Left ventricle myocardium superior (tissue), 1 donor: ENCODE measurements at places on chromosomes 11 and 22.

DNA sequence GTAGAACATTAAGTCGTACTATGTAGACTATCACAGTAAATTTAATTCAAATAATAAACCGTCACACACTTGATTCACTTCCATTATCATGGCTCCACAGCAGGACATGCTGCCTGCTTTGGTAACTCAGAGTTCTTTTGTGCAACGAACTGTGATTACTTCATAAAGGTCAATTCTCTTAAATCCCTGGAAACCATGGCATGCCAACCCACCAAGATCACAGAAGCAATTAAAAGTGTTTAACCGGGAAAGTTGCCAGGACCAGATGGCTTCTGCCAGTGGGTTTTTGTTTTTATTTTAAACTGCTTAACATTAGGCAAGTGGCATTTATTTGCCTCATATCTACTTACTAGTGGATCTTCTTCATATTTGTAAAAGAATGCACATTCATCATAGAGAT, 1162.1 kb downstream of the DLG2 start:
- DNase-seq: no peak

DNA sequence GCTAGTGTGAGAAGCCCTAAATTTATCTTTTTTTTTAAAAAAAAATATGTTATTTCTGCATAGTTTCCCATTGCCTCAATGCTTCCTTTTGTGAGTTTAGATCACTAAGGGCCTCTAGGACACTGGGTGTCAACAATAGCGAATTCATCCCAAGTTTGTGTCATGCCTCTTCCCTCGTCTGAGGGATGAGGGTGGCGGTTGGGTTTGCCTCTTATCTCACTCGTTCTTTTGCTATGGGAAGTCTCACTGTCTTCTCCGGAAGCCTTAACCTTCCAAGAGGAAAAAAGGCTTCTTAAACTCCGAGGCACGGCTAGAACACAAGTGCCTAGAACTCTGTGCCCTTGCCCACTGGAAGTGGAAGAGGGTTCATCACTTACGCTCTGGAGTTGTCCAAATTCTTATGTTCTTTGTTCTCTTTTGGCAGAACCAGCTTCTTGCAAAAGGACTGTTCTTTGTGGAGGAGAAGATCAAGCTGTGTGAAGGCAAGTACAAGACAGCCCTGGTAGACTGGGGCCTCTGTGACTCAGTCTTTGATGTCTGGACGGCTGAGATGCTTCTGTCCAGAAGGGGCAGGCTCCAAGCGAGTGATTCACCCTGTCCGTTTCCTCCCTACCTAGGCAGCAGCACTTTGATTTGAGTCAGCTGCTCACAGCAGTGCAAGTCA, 78.5 kb downstream of the TRAF6 start:
- DNase-seq: peak; percentile 59

- DNase-seq: no peak
Observed at GRCh38 chr11:90661233-90661632, 438.4 kb upstream of the CHORDC1 start.

DNA sequence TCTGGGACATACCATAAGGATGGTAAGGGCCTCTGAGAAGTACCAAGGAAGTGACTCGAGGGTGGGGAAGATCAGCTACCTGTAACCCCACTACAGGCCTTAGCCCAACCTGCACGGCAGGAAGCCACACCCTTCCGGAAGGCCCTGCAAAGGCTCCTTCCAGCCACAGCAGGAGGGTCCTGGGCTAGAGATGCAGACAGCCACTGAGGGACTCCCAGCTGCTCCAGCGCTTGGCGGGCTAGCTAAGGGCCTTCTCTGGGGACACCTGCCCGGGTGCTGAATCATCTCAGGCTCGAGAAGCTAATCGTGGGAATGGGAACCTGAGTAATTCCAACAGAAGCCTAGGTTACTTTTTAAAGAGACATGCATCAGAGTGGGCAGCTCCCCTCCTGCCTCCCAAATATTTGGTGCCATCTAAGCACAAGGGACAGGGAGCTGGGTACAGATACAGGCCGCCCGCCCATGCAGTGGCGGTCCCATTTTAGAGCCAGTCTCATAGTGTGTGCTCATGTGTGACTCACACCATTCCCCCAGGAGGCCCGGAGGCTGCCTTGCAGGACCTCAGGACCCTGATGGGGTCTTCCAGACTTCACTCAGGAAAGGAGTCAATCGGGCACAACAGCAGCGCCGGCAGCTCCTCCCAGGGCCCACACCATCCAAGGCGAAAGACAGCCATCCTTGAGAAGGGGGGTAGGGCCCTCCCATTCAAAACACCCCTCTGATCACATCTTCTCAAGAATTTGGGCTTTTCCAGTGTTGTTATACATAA, 8.0 kb downstream of the MYH9 start:
- no peak for DNase-seq

DNA sequence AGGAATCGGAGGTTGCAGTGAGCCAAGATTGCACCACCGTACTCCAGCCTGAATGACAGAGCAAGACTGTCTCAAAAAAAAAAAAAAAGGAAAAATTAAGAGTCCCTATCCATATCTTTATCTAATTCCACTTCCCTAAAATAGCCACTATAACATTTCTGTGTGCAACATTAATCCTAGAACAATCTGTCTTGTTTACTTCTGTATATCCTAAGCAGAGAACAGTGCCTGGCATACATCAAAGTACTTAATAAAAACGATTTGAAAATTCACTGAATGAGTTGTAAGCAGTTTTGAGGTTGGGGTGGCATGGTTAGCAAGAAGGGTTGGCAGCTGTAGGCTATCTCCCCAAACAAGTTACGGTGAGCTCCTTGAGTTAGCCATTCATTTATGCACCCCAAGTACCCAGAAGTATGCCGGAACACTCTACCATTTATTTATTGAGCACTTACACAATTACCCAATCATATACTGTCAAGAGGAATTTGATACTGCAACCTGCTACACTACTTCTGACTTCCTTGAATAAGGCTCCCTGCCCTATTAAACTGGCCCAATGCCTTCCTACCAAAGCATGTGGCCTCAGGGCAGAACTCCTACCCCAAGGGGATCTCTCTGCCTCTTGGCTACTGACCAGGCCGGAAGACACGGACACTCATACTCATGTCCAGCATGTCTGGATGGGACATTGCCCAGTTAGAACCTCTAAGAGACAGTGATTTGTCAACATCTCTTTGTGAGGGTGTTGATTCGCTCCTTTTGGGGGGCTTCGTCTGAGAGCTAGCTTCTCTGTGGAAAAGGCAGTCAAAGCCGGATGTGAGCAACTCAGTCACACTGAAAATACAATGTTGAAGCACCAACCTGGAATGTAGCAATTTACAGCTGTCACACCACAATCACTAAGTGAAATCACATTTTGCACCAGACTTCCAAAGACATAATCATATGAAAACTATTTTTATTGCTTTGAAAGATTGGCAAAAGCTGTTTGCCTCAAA, 16.3 kb upstream of the TMEM41B start:
- no peak for DNase-seq

DNA sequence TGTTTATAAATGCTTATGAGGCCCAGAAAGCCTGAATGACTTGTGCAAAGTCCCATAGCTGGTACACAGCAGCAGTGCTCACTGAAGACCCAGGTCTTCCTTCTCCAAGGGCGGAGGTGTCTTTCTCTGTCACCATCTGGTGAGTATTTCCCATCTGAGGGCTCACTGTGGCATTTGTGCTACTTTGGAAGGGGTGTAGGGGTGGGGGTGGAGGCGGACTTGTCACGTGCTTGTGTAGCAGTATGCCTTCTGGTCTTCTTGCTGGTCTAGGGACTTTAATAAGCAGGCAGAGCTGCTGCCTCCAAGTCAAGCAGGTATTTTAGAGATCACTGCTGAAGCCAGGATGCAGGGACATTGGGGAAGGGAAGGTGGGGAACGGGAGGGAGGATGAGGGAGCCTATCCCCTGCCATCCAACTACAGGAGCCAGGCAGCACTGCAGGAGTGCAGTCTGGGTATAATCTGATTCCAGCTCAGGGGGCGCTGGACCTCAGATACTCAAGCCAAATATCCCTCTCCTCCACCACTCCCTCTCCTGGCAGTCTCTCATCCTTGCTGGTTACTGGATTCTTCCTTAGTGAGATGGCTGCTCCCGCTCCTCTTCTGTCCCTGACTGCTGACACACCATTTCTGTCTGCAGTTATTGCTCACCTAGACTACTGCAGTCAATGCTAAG, 3.4 kb downstream of the ABCC8 start:
- no peak for DNase-seq

DNA sequence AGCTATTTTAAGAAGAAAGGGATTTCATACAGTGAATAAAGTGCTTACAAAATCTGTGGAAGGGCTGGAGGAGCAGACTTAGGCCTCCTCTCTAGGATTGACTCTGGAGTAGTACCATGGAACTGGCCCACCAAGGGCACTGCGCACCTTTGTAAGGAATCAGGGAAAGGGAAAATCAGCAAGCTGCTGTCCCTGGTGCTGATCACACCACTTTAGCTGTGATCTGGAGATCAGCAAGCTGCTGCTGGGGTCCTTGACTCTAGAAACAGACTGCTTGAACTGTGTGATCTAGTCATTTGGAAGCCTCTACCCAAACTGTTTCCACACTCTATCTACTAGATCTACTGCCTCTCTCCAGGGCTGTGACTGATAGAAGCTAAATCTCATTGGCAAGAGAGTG, 18.4 kb upstream of the TECTA start:
- no peak for DNase-seq

GRCh38 chr22:43435851-43436811, 24.3 kb downstream of the MPPED1 start:
- no peak for DNase-seq

- DNase-seq: no peak
Observed at GRCh38 chr22:17114898-17115235, 6.3 kb downstream of the TMEM121B start.

GRCh38 chr11:111107501-111107900, 138.0 kb upstream of the POU2AF2 start:
- DNase-seq: no peak

GRCh38 chr11:95884376-95884775, 39.5 kb downstream of the MTMR2 start:
- DNase-seq: no peak

- no peak for DNase-seq
Observed at GRCh38 chr11:67041602-67042001, 15.0 kb upstream of the RHOD start.

- DNase-seq: no peak
Observed at GRCh38 chr11:45945397-45945999, 23.0 kb downstream of the LARGE2 start.

DNA sequence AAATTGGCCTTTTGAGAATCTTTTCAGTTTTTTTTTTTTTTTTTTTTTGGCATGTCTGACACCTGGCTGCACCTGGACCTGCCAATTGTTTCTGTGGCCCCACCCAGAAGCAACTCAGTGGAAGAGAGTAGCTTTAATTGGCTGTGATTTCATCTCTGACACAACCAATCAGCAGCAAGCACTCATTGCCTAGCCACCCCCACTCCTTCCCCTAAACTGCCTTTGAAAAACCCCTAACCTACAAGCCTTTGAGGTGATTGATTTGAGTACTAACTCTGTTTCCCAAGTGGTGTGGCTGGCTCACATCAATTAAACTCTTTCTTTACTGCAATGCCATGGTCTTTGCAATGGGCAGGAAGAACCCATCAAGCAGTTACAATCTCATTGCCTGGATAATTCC, 98.2 kb upstream of the CHORDC1 start:
- DNase-seq: no peak

DNA sequence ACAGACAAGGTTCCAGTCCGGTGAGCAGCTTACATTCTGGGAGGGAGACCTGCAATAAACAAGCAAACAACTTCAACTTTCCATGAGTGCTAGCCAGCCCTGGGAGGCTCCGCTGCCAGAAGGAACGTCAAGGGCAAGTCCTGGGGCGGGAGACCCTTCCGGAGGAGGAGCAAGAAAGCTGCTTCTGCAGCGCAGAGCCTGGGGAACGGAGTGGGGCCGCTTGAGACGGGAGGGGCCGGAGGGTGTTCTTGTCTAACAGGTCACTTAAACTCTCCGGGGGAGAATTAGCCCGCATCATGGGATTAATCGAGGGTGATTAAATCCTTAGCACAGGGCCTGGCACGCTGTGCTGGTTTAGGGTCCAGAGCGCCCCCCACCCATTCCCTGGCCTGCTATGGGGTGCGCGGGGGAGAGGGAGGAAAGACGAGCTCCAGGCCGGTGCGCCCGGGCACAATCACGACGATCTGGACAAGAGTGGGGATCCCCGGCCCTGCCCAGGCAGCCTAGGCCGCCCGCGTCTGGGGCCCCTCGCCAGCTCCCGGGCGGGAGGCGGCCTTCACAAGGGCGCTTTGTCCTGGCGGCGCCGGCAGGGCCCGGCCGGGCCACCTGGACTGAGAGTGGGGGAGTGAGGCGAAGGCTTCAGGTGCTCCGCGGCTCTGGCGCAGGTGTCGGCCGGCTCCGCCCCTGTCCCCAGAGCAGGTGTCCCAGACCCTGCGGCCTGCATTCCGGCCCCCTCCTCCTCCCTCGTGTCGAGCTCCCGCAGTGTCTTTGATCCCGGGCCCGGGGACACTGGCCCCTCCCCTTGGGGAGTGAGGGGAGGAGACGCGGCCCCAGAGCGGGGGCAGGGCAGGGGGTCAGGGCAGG, 663 bp upstream of the LARGE2 start:
- peak; percentile 32 for DNase-seq

- DNase-seq: no peak
Observed at GRCh38 chr11:92224054-92224406, 588 bp upstream of the FAT3 start.

DNA sequence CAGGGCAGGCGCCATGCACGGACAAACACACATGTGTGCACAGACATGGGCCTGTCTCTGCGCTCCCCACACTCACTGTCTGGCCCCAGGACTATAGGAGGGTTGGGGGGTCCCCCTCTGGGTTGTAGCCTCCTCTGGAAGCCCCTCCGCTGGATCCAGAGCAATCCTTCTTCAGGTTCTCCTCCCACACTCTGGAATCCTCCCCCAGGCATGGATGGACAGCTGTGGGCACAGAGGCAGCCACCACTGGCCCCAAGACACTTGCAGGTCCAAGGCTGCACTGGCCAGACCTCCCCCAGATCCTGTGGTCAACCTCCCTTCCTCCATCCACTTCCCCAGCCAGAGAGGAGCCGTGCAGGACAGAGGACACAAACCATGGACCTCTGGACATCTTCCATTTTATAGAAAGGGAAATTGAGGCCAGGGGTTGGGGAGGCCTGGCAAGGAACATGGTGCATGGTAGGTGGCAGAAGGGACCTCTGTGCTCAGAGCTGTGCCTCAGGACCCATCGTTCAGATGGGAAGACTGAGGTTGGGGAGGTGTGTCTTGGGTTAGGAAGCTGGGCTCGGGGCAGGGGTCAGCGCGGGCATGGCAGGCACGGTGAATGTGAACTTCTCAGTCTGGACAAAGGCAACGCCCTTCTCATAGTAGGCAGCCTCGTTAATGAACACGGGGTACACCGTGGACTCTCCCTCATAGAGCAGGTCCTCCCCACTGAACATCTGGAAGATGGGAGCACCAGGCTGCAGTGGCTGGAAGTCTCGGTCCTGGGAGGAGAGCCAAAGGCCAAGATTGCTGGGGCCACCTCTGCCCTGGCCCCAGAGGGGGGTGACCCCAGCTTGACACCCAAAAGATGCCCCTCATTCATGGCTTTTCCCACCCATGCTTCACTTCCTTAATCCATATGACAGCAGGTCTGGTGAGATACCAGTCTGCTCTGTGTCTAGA, 2.9 kb upstream of the TBX10 start:
- no peak for DNase-seq

GRCh38 chr11:56909563-56909962, 79.2 kb upstream of the OR5AK2 start:
- no peak for DNase-seq
